NAMALWA (cell line): ENCODE measurements at places on chromosomes 2 and 18.
A peak's percentile ranks its signal among the peaks of the same experiment; 100 is the strongest.

DNA sequence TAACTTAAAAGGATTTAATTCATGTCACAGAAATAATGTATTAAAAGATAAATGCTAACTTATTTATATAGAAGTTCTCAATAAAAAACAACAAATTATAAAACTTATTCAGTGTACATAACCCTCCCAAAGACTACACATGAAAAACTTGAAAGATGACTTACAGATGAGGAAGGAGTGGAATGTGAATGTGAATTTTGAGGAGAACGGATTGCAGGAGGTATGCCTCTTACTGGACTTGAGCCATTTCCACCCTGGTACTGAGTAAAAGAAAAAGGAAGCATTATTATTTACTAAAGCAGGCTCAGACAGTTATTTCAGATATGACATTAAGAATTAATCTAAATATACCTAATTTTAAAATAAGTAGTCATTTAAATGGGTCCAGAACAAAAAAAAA, 104.4 kb downstream of the TLK1 start:
- DNase-seq = no peak

GRCh38 chr2:68853035-68853434, 18.2 kb downstream of the BMP10 start:
- DNase-seq = no peak

DNA sequence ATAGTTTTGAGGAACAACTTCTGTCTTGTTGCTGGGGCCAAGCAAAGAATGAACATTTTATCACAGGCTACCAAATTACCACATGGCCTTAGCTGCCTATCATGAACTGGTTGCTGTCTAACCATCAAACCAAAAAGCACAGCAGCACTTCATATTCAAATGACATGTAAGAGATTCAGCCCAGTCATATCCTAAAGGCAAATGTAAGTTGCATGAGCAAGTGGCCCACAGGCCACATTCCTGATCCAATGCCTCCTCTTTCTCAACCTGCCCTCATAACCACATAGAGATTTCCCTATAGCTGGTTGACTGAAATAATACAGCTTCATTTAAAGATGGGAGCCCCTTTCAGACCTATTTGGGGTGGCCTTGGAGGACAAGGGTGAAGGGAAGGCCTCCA, 572.3 kb downstream of the IRS1 start:
- DNase-seq = no peak

- DNase-seq = no peak
Observed at GRCh38 chr2:62423883-62424458, 82.0 kb downstream of the TMEM17 start.

DNA sequence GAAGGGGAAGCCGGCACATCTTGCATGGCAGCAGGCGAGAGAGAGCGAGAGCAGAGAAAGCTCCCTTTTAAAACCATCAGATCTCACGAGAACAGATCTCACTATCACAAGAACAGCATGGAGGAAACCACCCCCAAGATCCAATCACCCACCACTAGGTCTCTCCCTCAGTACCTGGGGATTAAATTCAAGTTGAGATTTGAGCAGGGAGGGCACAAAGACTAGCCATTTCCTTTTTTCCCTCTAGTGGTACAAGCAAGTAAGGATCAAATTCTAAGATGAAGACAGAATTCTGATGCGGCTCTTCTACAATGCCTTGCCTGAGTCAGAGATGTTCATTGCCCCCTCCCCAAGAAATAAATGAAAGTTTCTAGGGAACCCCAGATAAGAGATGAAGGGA, 45.6 kb upstream of the ANKRD44 start:
- peak; percentile 66 for DNase-seq

DNA sequence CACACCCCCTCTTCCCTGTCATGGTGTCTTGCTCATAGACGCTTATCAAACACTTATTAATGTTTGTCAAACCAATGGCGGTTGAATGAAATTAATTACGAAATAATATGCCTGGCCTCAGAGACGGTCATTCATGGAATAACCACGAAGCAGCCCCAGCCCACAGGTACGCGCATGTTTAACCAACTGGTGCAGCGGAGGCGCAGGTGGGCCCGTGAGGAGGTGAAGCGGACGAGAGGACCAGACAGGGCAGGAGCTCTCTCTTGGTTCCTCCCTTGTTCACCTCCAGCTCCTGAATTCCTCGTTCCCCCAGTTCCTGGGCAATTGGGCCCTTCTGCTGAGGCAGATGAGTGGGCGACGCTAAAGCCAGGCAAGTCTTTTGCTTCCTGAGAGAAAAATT, 169.8 kb downstream of the TNS1 start:
- no peak for DNase-seq

DNA sequence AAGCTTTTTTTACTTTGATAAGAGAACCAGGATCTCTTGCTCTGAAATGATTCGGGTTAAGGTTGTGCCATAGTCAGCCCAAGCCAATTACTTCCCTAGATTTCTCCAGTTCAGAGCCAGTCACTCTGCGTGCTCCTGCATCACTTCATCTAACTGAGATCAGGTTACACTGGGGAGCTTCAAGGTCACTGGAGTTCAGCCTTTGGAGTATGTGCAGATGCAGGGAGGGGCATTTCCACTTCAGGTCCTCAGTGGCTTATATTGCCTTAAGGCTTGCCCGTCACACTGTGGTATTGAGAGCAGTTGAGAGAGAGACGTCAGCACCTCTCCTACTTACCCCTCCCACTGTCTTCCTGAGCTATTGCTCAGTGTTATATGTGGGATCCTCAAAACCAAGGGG, 317.8 kb downstream of the EPHA4 start:
- DNase-seq = no peak

- no peak for DNase-seq
Observed at GRCh38 chr2:133753665-133754064, 185.4 kb upstream of the NCKAP5 start.

DNA sequence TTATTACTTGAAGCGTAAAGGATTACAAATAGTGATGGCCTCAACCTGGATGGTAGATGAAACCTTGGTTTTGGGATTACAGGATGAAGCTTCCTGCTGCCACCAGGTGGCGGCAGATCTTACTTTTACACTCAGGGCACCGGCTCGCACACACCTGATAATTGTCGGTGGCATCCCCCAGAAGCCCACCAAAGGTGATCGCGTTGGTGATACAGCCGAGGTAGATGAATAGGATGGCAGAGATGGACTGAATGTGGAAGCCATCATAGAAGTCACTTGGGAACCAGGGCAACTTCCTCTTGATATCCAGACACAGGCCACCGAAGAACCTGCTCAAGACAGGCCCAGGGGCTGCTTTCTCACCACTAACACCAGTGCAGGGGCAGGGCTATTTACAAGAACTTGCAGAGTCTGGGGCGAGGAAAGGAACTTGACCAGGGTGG, 51.8 kb downstream of the MTHFD2 start:
- DNase-seq = peak; percentile 70

DNA sequence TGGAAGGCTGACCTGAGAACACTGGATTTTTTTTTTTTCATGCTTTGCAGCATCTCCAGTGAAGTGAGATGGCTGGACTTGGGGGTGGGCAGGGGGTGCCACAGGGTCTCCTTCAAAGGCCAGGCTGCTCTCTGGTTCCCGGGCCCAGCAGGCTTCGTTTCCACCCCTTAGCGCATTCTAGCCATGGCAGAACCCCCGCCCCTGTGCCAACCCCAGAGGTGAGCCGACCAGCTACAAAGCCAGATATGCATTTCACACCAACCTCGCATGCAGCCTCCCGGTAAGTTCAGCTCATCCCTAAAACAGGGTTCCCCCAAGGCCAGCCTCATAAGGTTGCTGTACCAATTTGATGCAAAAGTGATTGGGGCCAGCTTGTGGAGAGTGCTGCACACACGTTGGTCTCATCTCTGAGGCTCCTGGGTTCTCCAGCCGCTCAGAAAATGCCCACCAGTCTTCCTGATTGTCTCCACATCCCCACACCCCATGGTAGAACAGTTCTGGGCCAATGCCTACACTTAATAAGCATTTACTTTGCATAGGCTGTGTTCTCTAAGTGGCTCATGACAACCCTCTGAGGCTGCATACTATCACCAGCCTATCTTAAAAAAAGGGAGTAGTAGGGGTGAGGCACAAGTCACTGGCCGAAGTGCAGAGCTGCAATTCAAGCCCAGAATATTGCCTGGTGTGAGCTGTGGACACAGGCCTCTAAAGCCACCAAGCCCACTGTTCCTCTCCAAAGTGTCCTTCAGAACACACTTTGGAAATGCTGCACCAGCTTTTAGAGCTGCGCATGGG, 23.3 kb downstream of the SMAD7 start:
- no peak for DNase-seq

- peak; percentile 75 for DNase-seq
Observed at GRCh38 chr2:154623819-154624218, 74.7 kb upstream of the KCNJ3 start.
